Iris pigment epithelial cell (primary cell): ENCODE measurements at places on chromosomes 7 and 10.

DNA sequence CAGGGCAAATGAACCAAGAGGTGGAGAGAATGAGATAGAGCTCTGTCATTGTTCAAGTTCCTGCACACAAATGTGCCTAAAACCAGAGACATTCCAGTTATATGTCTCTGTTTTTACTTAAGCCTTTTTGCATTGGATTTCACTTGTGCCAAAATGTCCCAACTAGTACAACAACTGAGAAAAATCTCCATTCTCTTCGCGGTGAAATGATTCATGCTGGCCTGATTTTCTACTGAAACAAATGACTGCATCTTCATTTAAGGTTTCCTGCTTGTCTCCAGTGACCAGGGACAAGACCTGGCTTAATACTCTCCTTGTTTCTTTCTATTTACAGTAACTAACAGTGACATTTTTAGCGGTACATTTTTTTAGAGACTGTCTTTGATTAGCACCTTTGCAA lies 714.9 kb downstream of the KCNMA1 start:
- no peak for DNase-seq

DNA sequence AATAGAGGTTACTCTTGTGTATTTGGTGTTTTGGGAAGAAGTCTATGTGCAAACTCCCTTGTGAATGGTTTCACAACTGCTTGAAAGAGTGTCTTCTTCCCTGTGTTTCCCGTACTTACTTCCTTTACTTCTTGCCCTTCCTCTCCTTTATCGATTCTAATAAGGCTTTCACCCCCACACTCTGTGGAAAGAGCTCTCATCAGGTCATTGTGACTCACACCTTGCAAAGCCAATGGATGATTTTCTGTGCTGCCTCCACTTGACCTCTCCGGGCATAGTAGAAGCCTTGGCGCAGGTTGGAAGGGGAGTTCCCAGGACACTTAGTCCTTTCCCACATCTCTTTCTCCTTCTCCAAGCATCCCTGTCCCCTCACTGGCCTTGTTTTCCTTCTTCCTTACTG lies 6.2 kb upstream of the TSPAN15 start:
- DNase-seq: peak; percentile 63

GRCh38 chr10:103478671-103479070 lies 369 bp downstream of the CALHM3 start:
- DNase-seq: no peak

- no peak for DNase-seq
Measured at GRCh38 chr7:95917634-95918033, 145.3 kb downstream of the DYNC1I1 start.

DNA sequence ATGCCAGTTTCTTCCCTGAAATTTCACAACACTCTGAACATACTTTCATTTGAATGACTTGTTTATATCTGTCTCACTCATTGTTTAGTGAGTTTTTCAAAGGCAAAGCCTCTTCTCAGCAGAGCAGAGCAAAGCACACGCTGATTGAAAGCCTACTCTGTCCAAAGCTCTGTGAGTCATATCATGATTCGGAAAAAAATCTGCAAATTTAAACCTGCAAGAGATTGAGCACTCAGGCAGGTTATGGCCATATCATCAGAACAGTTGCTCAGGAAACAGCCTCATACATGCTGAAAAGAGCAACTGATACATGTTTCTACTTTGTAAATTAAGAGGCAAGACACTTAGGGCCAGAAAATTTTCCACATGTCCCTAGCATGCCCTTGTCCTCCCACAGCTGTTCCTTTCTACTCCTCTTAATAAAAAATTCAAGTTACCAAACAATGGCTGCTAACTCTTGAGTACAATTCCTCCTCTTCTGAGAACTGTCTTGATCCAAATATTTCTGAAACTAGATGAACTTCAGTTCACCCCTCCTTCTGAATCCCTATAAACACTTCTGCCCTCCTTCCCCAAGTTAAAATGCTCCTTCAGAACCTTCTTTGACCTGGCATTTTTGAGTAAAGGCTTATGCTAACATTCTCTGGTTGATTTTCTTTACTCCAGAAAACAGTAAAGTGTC lies 140.6 kb upstream of the HPS1 start:
- no peak for DNase-seq

DNA sequence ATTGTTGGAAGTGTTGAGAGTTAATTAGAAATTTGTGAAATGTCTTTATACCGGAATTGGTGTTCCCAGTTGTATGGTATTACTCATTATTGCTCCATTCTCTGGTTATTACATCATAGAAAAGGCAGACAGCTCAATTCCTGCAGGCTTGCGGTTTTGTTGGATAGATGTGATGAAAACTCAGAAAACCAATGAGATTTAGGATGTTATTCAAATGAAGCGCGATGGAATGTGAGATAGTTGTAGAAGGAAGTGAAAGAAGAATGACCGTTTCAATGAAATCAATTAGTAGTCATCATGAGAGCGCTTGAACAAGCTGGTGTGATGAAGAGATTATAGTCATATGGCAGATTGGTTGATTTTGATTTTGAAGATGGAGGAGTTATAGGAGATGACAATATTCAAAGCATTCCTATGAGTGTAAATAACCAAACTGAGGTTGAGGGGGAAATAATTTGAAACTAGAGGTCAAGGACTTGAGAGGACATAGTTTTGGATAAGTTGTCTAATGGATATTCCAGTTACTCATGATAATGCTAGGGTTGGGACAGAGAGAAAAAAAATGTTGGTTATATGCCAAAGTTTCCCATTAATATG lies 991.5 kb downstream of the NRG3 start:
- DNase-seq: peak; percentile 7

DNA sequence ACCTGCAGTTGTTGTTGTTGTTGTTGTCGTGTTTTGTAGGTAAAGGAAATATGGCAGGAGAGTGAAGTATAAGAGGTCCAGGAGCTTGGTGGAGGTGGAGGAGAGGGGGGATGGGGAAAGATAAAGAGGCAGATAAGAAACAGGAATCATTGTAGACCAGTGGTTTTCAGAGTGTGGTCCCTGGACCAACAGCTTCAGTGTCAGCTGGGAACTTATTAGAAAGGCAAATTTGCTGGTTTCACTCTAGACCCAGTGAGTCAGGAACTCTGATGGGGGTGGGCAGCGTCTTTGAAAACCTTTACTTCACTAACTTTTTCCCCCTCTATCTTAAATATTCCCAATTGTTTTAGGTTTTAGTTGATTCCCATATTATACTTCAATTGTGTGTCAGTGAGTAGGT lies 241.5 kb downstream of the AUTS2 start:
- no peak for DNase-seq

DNA sequence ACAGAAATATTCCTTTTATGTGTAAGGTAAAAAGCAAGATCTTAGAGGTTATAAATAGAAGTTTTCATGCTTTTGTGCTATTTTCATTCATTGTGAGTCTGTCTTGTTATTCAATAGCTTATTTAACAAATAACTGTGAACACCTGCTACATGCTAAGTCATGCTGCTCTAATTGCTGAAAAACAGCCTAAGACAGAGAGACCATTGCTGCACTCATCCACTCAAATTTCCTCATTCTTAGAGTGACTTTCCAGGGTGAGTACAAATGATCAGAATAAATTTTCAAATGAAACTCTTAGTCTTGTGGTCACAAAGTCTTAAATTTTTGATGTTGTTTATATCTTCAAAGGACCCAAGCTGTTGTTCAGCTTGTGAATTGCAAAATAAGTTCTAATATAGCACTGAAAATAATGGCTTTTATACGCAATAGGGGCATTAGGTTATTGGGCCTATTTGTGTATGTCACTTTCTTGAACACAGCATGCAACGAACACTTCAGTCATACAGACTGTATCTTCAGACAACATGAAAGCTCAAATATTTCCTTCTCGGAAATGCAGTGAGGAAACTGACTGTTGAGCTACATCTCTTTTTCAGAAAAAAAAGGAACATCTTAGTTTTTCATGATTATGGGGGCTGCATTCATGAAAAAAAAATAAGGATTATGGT lies 247.9 kb upstream of the PCDH15 start:
- no peak for DNase-seq

GRCh38 chr7:5322621-5323410 lies 40.1 kb downstream of the SLC29A4 start:
- no peak for DNase-seq

- DNase-seq: no peak
Measured at GRCh38 chr10:117306674-117307073, 65.8 kb downstream of the SLC18A2 start.

DNA sequence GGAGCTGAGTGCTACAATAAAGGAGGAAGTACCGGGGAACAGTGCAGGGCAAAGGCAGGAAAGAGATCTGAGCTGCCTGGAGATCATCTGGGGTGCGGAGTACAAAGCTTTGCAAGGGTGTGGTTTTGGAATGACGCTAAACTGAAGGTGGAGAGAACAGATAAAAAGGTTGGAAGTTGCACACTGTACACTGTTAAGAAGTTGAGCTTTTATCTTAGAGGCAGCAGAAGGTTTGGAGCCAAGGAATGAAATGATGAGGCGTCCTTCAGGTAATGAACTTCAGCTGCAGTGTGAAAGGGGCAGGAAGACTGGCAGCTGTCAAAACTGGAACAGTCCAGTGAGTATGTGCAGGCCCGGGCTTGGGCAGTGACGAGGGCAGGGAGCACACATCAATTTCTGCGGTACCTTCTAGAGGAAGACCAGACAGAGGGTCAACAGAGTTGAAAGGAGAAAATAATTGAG lies 7.2 kb upstream of the ANKRD61 start:
- DNase-seq: no peak

- DNase-seq: peak; percentile 2
Measured at GRCh38 chr7:141262101-141263090, 188.5 kb downstream of the TMEM178B start.

GRCh38 chr10:71534568-71535194 lies 138.0 kb downstream of the CDH23 start:
- DNase-seq: no peak

DNA sequence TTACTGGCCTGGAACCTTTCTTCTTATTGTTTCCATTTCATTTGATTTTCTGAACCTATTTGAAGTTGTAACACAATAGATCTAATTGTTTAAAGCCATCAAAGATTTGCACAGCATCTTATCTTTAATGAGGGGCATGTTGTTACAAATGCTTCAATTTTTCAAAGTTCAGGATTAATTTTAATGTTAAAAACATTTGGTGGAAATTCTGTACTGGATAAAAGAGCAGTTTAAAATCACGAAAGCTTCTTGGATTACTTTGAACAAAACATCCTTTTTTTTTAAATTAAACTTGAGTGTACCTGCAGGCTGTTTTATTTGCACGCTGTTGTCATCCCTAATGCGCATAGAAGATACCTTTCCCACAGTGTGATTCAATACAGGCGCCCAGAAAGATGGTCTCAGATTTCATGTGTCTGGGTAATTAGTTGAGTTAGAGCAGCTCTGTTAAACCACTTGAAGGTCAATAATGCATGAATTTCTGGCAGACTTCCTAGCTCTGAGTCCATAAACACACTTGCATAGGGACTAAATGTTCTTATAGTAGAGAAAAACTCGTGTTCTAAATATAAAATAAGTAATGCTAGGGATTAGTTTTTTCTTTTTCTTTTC lies 29.3 kb upstream of the DDX50 start:
- peak; percentile 98 for DNase-seq

DNA sequence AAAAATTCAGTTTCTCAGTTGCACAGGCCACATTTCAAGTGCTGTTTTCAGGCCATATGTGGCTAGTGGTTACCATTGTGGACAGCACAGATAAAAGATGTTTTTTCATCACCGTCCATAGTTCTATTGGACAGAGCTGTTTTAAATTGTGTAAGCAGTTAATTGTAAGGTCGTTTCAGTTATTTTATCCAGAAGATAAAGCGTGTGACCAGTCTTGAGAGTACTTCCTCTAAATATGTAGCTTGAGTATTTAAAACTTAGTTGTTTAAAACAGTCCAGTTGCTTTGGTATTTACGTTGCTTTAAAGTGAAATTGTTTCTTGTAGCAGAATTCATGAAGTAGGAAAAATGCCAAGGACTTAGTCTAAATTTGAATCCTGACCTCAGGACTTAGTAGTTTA lies 66.9 kb downstream of the ZNRF2 start:
- no peak for DNase-seq

GRCh38 chr7:135320268-135320667 lies 86.6 kb downstream of the STRA8 start:
- DNase-seq: peak; percentile 89

DNA sequence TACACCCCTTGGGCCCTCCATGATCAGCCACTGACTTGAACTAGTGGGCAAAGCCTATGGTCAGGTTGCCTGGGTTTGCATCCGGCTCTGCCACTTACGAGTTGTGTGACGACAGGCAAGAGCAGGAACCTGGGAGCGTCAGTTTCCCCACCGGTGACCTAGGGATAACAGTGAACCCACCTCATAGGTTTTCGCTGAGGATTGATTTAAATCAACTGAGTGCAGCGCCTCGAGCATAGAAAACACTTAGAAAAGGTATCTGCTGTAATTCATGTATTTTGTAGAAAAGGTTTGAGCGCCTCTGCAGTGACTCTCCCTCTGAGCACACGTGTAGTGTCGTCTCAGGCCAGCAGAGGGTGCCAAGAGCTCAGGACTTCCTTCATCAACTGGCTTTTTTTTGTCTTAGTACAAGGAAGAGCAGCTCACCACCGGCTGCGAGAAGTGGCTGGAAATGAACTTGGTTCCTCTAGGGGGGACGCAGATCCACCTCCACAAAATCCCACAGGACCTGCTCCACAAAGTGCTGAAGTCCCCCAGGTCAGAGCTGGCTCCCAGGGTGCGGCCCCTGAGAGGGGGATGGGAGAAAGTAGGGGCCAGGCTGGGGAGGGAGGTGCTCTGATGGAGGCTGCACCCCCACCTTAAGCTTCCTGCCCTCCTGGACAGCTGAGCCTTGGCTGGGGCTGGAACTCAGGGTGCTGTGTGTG lies 27.7 kb downstream of the BTBD16 start:
- DNase-seq: peak; percentile 76

DNA sequence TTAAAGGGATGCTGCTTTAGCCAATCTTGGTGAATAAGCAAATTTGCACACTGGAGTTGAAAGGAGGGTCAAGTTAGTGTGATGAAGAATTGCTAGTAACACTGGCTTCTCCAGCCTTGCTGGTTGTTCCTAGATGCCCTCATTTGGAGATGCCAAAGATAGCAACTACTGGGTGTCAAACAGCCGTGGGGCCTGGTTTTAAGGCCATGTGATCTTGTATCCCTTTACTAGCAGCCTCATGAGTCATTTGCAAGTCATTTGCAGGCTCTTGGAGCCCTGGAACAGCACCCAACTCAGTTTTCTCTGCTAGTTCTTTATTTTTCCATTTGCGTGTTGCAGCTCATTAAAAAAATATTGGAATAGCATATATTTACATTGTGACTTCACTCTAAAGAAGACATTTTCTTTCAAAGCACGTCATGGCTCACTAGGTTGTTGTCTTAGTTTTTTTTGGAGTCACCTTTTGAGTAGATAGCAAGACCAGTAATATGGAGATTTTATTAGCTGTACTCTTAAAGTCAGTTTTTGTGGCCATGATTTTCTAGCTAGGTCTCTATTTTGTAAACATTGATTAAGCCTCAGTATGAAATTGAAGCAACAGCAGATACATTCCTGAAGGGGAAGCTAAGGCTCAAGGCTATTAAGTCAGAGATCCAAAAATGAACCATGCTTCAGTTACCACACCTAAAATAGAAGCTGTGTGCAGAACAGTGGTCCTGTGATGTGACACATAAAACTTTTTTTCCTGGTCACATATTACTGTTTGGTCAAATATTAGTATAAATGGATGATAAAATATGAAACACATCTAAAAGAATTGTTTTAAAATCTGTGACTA lies 1.3 kb downstream of the LSMEM1 start:
- peak; percentile 95 for DNase-seq
